Suppressor macrophage (primary cell): ENCODE measurements at places on chromosomes 7 and 10.

DNA sequence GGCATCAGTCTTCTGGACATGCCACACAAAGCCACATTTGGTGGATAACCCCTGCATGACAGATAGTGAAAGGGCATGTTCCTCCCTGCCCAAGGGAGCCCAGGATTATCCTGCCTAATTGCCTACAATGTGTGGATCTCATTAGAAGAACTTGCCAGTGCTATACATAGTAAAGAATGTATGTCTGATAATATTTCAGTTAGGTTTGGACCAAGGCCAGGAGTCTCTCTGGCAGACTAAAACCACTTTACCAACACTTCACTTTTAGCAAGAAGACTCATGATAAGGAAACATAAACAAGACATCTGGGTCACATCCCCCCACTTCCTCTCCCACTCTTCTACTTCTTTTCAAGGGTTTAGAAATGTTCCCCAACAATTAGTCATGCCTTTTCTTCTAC lies 196.7 kb downstream of the MTERF1 start:
- DNase-seq = peak; percentile 9

GRCh38 chr10:32980558-32981468 lies 22.8 kb upstream of the ITGB1 start:
- DNase-seq = peak; percentile 95

DNA sequence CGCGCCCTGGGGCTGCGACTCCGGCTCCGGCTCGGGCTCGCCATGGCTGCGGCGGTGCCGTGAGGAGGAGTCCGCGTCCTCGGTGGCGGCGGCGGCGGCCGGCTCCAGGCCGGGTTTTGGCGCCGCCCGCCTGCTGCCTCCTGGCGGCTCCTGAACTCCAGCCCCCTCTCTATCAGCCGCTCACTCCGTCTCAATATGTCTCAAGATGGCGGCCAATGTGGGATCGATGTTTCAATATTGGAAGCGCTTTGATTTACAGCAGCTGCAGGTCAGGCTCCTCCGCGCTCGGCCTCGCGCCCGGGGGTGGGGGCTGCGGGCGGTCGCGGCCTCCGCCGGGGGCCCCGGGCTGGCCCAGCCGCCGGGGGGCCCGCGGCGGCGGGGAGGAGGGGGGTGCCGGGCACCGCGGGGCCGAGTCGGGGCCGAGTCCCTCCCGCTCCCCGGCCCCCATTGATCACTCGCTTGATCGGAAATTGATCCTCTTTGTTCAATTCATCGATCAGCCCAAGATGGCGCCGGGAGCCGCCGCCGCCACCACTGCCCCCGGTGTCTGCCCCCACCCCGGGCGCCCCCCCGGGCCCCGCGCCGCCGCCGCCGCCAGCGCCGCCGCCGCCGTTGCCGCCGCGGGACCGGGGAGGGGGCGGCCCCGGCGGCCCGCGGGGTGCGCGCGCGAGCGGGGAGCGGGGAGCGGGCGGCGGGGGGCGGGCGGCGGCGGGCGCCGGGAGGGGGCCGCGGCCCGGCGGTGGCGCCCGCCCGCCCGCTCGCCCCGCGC lies 1.4 kb upstream of the CUX1 start:
- DNase-seq = peak; percentile 85

DNA sequence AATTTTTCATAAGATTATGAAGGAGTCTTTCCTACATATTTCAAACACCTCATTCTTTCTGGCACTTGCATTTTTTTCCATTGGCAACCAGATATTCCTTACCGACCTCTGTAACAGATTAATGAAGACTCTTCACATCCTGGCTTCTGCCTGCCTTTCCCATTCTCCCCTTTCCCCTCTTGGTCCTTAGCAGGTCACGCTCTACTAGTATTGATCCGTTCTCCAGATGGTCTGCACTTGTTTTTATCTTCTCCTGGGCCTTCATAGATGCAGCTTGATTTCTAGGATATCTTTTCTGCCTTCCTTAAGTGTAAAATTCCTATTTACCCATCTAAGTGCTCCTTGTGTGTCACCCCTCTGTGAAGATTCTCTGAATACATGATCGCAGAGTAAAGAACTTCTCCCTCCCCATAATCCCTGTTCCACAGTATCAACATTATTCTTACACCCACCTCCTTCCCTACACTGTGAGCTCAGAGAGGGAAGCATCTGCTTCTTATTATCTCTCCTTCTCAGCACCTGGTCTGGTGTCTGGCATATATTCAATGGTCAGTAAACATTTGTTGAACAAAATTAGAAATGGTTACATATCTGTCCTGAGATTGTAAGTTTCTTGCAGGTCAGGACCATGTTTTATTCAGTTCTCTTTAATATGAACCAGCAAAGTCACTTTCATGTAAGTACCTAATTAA lies 654.2 kb downstream of the REEP3 start:
- no peak for DNase-seq

GRCh38 chr10:12835709-12836108 lies 165.8 kb downstream of the CCDC3 start:
- DNase-seq = no peak

DNA sequence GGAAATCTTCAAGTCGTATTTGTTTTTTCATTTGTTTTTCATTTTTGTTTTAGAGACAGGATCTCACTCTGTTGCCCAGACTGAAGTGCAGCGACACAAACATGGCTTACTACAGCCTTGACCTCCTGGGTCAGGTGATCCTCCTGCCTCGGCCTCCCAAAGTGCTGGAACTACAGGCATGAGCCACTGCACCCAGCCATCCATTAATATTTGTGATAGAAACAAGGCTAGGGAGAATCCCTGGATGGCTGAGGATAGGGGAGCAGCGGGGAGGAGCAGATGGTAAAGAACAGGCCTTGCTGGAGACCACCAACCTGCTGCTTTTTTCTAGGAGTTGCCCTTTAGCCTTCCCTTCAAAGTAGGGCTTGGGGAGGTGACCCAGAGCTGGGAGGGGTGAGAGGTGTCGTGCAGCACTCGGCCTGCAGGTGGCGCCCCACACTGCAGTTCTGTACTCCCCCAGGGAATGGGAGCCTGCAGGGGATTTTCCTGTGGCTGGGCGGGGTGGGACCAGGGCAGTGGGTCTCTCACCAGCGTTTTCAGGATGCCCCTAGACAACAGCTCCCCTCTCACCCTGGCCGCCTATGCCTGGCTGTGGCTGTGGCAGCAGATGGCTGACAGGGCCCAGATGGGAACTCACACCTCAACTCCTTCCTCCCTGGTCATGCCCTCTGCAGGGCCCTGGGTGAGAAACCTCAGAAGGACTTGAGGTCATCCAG lies 12.6 kb upstream of the CDH23 start:
- DNase-seq = peak; percentile 87

DNA sequence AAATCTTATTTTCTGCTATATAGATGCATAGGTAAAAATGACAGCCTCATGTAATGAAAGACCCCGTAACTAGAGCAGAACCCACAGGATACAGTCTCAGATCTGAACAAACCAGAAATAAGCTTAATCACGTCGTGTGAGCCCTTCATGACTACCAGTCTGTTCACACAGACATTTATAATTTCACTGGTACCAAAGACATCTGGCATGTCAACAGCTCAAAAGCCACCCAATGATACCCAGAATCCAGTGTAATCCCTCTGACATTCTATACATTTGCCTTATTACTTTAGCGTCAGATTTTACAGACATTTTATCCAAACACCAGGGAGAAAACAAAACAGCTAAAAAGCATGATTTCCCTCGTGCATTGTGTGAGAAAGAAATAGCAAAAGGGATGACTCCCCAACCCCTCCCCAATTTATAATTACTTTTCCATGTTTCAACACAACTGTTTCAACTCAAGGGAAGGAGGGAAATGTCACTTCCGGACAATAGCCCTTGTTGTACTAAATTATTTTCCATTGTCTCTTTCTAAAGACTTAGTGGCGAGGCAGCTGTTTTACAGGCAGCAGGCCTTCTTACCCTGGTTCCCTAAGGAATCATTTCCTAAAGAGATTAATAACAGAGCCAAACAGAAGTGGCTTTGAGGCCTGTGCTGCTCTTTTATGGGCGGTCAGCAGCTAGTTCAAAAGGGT lies 33.2 kb downstream of the DOCK4 start:
- no peak for DNase-seq

DNA sequence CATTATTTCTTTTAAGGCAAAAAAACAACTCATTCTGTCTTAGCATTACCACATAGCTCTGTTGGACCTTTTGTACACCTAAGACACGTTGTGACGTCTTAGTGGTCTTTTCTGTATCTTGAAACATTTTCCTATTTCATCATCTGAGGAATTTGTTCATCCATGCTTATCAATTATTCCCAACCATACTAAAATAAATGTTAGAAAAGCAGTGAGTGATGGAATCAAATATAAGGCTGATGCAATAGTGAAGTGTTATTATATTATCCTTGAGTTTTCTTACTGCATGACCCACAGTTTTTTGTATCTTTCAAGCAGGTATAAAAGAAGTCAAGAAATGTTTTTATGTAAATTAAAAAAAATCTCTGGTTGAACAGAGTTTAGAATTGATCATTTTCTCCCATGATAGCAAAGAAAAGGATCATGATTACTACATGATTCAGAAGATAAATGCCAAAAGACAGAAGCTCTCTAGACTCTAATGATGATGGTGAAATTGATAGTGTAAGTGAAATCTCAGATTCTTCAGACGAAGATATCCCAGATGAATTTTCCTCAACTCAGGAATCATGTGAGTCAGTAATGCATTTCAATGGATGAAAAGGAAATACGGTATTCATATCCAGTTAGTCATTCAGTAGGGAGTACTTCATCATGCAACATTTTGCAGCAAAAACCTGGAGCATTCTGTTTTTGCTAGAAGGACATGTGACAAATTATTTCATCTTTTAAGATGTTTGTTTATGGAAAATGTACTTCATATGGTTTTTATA lies 51.4 kb downstream of the CELF2 start:
- DNase-seq = no peak

- DNase-seq = no peak
Measured at GRCh38 chr10:68336754-68337351, 4.1 kb upstream of the PBLD start.

DNA sequence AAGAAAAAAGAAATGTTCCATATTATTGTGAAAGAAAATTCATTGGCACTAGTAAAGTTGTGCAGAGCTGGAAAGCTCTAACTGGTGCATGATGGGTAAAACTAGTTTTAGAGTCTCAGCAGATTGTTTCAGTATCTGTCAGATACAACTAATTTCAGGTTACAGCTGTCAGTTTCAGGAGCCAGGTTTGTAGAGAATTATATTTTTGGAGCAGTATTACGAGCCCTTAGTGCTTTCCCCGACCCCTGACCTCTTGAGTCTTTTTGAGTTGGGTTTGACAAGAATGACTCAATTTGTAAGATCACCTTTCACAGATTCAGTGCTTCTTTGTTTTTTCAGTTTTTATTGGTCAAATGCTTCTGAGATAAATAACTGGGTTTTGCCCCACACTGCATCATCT lies 366.4 kb upstream of the PLXDC2 start:
- no peak for DNase-seq

GRCh38 chr10:66927971-66928770 lies 2.3 kb downstream of the LRRTM3 start:
- DNase-seq = no peak

DNA sequence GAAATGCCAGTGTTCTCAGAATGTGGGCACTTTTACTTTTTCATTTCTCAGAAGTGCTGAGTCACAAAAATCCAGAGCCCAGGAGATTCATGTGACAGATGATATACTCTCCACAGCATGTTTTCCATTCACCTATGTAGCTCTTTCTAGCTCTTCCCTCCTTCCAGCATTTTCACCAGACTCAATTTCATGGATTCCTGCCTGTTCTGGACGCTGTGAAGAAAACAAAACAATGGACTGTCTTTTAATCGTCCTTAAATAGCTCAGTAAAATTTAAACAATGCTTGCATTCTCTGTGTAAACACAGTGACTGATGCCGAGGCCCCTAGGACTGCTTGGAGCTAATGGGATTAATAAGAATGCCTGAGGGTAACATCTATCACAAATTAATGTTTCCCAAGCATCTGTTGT lies 25.5 kb downstream of the ZNF713 start:
- DNase-seq = no peak

DNA sequence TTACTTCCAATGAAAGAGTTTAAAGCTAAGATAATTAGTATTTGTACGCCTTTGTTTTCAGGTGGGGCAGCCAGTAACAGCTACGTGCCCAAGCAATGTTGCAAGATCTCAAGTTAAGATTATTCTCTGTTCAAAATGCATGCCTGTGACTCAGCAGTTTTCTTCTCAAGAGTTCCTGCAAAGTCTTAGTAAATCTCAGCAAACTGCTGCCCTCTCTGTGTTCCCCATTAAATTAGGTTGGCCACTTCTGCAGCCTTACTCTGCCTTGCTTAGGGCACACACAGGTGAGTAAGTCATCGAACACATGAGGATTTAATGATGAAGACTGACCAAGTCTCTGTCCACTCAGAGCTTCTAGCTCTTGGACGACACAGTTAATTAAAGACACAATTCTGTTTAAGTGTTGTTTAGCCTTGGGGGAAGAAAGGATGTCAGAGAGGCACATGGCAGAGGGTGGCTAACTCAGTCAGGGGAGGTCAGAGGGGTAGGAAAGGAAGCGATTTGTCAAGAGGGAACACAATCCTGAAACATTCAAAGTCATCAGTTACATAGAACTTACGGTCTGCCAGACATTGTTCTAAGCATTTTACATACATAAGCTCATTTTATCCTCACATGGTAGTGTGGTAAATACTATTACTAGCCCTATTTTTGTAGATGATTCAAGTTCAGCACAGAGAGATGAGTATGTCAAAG lies 20.2 kb upstream of the SLC35G1 start:
- no peak for DNase-seq

DNA sequence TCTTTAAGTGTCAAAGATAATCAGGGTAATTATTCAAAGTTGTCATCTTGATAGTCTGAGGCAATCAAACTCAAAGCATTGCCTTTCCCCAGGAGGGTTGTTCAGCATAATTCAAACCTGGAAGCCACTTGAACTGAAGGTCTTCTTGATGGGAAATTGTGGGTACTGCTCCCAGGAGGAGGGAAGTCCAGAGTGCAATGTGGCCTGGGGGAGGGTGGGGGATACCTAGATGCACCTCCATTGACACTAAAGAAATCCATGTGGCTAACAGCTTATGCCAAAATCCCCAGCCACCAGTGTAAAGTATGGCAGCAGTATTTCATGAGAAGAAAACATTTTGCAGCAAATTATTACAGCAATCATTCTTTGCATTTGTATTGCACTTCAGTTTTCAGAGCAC lies 114.9 kb downstream of the STRA8 start:
- DNase-seq = no peak

DNA sequence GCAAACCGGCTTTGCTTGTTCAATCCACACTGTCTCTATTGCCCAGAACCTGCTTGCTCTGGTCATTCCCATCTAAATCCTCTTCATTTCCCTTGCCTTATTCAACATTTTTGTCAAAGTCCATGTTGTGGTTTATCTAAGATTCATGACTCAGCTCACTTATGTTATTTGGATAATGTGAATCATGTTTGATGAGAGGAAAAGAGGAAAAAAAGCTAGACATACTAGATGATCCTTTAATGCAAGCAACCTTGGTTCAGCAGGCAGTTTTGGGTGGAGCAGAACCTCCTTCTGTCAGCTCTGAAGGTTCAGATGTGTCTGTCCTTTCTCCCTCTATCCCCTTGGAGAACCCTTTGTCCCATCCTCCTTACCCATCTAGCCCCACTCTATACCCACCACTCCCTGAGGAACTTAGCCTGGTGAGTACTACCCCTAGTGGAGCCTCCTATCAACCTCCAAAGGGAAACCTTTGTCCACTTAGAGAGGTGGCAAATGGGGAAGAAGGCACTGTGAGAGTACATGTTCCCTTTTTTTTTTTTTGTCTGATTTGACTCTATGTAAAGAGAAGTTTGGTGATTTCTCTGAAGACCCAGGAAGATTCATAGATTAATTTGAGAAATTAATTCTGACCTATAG lies 2.1 kb upstream of the SAMD9L start:
- no peak for DNase-seq

- DNase-seq = no peak
Measured at GRCh38 chr10:116766837-116767634, 24.7 kb upstream of the HSPA12A start.

GRCh38 chr7:44075296-44076075 lies 6.8 kb downstream of the POLM start:
- no peak for DNase-seq
